ENCODE measurements at places on chromosomes 11 and 22.

DNA sequence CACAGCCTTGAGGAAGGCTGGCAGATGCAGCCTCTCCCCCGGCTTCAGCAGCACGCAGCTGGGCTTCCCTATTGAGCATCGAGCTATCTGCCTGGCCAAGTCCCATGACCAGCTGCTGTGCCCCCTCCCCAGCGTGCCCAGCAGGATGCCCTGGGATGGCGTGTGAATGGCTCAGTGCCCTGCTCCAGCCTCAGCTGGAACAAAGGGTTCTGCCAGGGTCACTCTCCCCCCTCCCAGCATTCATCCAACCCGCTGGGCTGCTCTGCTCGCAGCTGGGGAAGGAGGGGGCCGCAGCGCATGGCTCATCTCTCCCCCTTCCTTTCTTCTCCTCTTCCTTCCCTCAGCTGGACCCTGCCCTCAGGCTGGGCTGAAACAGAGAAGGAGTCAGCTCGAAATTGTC is 14.5 kb downstream of the LRP4 start:
- DNase-seq: no peak

- DNase-seq: no peak
These were observed 72.8 kb upstream of the IGLL5 start for GRCh38 chr22:22814666-22815396.

DNA sequence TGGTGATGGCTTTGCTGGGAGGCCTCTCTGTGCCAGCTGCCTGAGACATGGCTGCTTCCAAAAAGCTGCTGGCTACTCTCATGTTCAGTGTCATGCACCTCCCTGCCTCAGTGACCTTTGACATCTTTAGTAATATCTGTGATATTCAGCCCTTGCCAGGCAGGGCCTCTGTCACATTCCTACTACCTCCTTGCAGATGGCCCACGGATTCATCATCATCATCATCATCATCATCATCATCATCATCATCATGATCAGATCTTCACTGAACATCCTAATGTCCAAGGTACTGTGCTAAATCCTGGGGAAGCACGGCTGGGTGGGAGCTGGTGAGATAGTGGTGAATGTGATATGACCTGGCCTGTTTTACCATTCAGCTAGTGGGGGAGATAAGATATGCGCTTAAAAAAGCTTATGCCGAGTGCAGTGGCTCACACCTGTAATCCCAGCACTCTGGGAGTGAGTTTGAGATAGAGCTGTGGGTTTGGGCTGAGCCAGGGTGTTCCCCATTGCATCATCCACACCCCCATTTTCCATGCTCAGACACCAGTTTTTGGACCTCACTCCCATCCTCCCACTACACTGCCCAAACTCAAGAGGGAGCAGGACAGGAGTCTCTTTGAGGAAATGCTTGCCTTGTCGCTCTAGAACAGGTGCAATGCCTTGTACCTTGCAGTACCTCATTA is 17.1 kb upstream of the TMPRSS13 start:
- DNase-seq: no peak

DNA sequence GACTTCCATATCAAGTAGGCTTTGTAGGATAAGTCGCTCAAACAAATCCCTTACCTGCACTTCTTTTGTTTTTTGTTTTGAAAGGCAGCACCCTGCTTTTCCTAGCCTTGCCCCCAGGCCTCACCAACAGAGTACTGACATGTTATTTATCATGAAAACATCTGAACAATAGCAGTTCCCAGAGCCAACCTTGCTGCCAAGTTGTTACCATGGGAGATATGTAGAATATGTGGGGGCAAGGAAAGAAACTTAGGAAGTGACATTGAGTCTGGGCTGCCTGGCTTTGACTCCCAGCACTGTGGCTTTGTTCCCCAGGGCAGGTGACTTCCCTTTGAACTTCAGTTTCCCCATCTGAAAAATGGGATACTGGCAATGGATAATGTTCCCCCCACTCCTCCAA is 53.4 kb upstream of the CRYBB3 start:
- no peak for DNase-seq

DNA sequence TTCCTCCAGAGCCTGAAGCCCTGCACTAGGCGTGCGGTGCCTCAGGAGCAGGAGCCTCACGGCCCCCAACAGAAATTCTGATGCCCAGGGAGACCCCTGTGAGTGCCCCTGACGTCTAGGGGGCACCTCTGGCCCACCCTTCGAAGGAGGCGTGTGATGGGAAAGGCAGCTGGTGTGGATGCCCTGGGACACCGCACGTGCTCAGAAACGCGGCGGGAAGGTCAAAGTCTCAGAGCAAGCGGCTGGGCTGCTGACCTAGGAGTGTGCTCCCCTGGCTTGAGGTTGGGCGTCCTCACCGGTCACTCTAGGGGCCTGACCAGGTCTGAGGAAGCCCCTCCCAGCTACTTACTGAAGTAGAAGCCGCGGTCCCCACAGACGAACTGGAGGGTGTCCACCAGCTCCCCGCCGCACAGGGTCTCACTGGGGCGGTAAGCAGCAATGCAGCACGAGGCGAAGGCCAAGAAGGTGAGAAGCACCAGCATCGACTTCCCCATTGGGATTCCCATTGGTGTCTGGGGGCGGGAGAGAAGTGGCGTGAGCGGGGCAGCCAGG is 4.1 kb downstream of the IGF2 start:
- DNase-seq: no peak

GRCh38 chr11:87007963-87008362 is 29.8 kb upstream of the TMEM135 start:
- peak; percentile 29 for DNase-seq

GRCh38 chr11:72616655-72617054 is 57.6 kb downstream of the PDE2A start:
- no peak for DNase-seq

- DNase-seq: no peak
These were observed 710 bp downstream of the MTCH2 start for GRCh38 chr11:47641600-47642098.

DNA sequence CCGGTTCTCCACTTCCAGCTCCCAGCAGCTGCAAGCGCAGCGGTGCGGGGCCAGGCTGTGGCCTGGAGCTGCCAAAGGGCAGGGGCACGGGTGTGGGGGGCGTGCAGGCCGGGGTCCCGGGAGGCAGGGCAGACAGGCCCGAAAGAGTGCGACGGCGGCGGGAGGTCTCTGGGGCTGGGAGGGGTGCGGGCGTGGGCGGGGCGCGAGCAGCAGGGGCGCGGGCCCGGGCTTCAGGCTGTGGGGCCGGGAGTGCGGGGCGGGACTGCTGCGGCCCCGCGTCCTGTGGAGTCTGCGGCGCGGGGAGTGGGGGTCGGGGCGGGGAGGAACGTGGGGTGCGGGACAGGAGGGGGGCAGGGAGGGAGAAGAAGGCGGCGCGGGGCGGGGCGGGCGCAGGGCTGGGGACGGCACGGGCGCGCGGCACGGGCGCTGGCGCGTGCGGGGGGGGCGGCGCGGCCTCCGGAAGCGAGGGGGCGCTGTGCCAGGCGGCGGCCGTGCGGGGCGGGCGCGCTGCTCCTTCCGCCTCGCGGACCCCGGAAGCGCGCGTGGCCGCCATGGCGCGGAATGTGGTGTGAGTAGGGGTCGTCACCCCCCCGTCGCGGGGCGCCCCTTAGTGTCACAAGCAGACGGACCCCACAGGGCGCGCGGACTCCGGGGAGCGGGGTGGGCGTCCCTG is at the start of gene MRPL23:
Gene MRPL23, plus strand, starts transcription at position 521 of the 673 bp plus-strand sequence. Its CDS starts 31 bp downstream, at position 552.
- no peak for DNase-seq

GRCh38 chr11:35624316-35624715 is 6.1 kb downstream of the FJX1 start:
- no peak for DNase-seq

DNA sequence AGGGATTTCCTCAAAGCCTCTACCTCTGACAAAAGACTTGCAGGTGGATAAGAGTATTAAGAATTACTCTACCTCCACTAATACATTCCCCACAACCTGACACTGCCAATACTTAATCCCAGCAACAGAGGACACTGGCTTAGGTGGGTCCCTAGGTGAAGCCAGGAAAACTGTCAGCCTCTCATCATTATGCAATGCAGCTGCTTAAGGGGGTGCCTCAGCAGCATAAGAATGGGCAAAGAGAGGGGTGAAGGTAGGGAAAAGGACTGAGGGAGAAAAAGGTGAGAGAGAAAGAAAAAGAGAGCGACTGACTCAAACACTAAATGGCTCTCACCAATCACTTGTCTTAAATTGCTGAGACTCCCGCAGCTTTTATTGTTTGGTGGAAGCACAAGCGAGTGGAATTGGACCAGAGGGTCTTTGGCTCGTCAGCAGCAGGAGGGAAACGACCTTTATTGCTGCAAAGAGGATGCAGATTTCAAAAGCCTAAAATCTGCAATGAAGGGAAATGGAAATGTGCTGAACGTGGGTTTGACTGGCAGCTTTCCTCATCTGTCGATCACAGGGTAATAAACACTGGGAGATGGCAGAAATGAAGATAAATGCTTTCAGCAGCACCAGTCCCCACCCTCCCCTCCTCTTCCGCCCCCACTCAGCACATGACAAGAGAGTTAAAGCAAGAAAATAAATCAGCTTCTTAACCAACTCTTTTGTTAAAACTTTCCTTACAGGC is 64.9 kb upstream of the CHRM4 start:
- no peak for DNase-seq

DNA sequence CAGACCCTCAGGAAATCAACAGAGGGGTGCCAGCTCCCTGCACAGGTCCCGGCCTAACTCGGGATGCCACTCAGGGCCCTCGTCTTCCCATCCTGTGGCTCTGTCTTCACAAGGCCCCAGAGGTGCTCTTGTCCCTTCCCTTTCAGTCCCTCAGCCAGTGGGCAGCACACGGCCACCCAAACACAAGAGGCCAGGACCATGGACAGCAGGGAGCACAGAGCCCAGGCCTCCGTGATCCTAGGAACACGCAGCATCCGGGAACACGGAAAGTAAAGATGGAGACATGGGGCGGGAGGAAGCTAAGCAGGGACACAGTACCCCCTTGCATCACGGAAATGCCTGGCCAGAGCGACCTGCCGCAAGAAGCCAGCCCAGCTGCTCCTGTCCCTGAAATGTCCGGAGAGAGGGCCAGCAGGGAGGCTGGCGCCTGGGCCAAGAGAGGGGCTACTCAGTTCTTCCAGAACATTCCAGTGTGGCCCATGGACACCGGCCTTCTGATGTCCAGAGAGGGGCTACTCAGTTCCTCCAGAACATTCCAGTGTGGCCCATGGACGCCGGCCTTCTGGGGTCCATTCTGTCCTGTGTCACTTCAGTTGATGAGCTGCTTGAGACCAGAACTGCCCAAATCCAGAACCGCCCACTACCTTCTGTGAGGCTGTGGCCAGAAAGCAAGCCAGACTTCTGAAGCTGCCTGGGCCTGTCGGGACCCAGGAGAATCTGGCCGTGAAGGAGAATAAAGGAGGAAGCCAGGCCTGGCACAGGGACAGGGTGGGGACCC is 274.0 kb downstream of the BRD1 start:
- DNase-seq: no peak

DNA sequence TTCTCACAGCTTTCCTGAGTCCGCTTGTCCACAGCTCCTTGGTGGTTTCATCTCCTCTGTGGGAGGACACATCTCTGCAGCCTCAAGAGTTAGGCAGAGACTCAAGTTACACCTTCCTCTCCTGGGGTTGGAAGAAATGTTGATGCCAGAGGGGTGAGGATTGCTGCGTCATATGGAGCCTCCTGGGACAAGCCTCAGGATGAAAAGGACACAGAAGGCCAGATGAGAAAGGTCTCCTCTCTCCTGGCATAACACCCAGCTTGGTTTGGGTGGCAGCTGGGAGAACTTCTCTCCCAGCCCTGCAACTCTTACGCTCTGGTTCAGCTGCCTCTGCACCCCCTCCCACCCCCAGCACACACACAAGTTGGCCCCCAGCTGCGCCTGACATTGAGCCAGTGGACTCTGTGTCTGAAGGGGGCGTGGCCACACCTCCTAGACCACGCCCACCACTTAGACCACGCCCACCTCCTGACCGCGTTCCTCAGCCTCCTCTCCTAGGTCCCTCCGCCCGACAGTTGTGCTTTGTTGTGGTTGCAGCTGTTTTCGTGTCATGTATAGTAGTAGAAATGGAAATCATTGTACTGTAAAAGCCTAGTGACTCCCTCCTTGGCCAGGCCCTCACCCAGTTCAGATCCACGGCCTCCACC is 11.7 kb downstream of the RASD2 start:
- DNase-seq: no peak

- no peak for DNase-seq
These were observed 10.2 kb downstream of the YPEL4 start for GRCh38 chr11:57639321-57640067.

GRCh38 chr11:63916837-63917691 is at the start of gene RCOR2:
Gene RCOR2 (minus strand): TSS chr11:63917164. CDS start chr11:63916456, 708 bp downstream.
- DNase-seq: no peak

Measured in AG09309 (cell line).